ENCODE measurements at places on chromosomes 2 and 18.

GRCh38 chr2:48651158-48651790, 33.6 kb downstream of the GTF2A1L start:
- DNase-seq: peak; percentile 91

- no peak for DNase-seq
These were observed 110.6 kb downstream of the C2orf74 start for GRCh38 chr2:61272421-61273070.

DNA sequence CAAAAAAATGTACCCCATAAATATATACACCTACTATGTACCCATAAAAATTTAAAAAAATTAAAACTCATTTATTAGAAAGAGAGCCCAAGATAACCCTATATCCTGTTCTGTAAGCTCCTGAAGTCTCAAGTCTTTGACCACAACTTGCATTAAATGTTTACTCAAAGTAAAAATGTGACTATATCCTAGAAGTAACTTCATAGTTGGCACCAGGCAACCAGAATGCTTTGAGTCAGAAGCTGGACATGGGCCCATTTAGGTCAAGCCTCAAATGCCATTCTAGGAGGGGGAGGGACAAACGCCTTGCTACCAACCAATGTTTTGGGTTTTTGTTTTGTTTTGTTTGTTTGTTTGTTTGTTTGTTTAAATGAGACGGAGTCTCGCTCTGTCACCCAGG, 9.3 kb upstream of the TBC1D8 start:
- DNase-seq: no peak

GRCh38 chr2:162711832-162712540, 126.6 kb downstream of the KCNH7 start:
- no peak for DNase-seq

- no peak for DNase-seq
These were observed 18.7 kb downstream of the IL36B start for GRCh38 chr2:113034016-113034415.

DNA sequence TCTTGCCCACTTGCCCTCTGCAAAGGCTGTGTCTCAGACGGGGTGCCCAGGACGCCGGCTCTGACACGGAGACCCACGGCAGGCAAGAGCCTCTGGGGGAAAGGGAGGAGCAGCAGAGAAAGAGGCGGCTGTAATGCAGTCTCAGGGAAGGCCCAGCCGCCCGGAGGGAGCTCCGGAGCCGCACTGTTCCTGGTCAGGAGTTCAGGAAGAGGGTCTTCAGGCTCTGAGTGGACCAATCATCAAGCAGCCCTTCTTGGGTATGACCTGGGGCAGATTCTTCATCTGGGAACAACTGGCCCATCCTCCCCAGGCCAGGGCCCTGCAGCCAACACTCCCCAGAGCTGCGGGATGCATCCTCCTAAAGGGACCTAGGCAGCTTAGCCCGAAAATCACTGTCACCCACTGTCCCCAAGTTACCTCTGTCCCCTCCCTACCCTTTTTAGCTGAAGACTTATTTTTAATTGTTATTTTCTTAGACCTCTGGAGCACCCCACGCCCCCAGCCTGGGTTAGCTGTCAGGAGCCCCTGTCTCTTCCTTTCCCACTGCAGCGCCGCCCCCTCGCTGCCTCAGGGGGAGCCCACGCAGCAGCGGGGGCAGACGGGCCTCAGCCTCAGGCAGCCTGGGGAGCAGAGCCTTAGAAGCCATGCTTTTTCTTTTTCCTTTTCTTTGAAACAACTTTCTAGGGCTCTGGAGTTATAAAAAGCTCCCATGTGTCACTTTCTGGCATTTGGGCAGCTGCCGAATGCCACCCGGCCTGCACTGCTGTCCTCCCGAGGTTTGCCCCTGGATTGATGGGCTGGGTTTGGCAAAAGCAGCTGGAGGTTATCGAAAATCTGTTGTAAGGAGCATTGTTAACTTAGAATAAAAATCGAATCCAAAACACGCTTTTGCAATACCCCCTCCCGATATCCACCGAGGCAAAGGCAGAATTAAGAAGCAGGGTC, 644 bp upstream of the NEU2 start:
- DNase-seq: no peak

GRCh38 chr2:85435220-85435958, 16.9 kb downstream of the SH2D6 start:
- no peak for DNase-seq
